GM19239 (cell line): ENCODE measurements at places on chromosomes 11 and 22.
A peak's percentile ranks its signal among the peaks of the same experiment; 100 is the strongest.

- no peak for DNase-seq
These were observed 42.9 kb downstream of the CTNND1 start for GRCh38 chr11:57804466-57804865.

- DNase-seq, result no peak
These were observed 70.0 kb upstream of the B3GAT1 start for GRCh38 chr11:134481933-134482527.

- DNase-seq, result no peak
These were observed 101.8 kb upstream of the TIMP3 start for GRCh38 chr22:32699686-32700085.

DNA sequence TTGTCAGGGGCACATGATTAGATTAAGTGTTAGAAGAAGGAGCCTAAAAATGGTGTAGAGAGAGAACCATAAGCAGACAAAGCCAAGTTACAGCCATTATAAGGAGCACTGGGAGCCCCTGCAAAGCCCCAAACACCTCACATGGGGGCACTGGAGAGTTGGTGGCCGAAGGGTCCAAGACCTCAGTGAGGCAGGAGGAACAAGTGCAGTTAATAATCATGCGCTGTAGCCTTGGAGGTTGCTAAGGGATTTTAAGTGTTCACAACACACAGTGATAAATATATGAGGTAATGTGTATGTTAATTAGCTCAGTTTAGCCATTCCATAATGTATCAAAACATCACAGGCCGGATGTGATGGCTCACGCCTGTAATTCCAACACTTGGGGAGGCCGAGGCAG is 54.4 kb upstream of the JAM3 start:
- DNase-seq, result no peak

GRCh38 chr11:75249704-75250103 is 9.1 kb downstream of the TPBGL start:
- no peak for DNase-seq

DNA sequence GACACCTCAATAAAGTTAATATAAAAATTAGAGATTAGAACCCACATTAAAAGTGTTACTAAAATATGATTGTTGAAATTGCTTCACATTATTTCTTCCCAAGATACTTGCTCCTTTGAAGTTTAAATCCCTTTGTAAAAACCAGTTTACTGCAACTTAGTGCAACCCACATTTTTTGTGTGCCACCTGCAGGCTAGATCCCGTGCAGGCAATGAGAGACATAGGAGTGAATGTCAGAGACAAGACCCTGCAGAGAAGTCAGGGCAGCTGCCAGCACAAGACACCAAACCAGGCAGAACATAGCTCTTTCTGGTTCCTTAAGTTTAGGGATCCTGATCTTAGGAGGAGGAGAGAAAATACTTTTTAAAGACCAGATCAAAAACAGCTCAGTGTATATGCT is 142.8 kb upstream of the MTNR1B start:
- DNase-seq, result no peak

DNA sequence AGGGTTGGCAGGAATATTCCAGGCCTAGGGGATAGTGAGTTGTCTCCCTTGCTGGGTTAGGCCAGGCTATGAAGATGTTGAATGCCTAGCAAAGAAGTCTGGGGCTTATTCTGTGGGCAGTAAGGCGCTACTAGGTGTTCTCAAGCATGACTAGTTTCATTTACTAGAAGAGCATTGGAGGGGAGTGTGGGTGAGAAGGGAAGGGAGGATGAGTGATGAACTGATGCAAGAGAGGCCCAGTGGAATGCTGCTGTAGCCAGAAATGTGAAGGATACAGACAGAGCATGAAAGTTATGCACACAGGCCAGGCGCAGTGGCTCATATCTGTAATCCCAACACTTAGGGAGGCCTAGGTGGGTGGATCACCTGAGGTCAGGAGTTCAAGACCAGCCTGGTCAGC is 33.5 kb downstream of the POU2F3 start:
- no peak for DNase-seq

DNA sequence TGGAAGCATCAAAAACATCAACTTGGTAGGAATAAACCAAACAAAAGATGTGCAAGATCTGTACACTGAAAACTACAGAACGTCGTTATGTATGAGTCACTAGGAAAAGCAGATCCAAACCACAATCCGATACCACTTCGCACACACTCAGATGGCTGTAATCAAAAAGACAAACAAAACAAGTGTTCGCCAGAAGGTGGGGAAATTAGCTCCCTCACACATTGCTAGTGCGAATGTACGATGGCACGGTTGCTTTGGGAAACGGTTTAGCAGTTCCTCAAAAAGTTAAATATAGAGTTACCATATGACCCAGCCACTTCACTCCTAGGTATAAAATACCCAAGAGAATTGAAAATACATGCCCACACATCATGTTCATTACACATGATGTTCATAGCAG is 14.8 kb upstream of the CARD10 start:
- DNase-seq, result no peak

- no peak for DNase-seq
These were observed 1042.8 kb downstream of the BRD1 start for GRCh38 chr22:48784701-48785503.

GRCh38 chr11:12258451-12258850 is 118.9 kb upstream of the PARVA start:
- no peak for DNase-seq

DNA sequence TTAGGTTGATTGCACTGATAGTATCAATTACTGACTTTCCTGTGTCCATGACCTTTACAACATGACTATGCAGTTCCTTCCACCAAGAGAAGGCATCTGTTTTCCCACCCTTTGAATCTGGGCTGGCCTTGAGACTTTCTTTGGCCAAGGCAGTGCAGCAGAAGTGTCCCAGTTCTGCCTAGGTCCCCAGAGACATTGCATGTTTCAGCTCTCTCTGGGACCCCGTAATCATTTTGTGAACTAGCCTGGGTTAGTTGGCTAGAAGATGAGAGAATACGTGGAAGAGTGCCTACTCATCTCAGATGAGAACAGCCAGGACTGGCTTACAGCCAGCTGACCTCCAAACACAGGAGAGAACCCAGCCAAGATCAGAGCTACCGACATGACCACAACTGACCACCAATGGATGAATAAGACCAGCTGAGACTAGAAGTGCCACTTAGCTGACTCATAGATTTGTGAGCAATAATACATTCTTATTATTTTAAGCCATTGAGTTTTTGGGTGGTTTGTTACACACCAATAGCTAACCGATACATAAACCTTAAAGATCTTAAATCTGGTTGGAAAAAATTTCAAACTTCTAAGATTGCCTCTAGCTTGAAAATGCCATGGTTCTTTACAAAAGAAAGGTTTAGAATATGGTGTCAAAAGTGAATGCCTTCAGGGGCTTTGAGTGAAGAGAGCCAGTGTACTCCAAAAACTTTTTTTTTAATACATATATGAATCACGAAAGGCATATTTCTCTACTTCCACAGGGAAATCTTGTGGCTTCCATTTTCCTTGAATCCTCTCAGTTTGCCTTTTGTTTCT is 145.2 kb downstream of the FBXO7 start:
- no peak for DNase-seq

- DNase-seq, result no peak
These were observed 353.2 kb upstream of the TENM4 start for GRCh38 chr11:79794057-79794456.

- DNase-seq, result no peak
These were observed 20.7 kb downstream of the PLEKHA7 start for GRCh38 chr11:16993495-16993894.

DNA sequence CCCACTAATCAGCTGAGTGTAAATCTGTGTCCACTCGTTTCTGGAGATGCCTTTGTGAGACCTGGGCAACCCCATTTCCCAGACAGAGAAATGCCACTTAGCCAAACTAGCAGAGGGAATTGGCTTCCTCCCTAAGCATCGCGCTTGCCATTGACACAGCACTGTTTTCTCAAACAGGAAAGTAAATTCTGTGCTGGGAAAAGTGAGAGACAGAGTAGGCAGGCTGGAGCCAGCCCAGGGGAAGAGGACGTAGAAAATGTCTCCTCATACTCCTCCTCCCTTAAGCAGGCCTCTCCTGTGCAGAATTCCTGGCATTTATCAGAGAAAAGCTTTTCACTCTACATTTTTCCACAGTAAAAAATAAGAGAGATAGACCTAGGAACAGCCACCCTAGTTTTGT is 99.1 kb upstream of the AMOTL1 start:
- no peak for DNase-seq

- DNase-seq, result no peak
These were observed at the start of gene BID for GRCh38 chr22:17774206-17774925. TSS of gene BID (minus strand) at chr22:17774469. CDS start at chr22:17750116, 24,353 bp downstream.

GRCh38 chr22:35394011-35394312 is 6.0 kb upstream of the MCM5 start:
- DNase-seq, result no peak

DNA sequence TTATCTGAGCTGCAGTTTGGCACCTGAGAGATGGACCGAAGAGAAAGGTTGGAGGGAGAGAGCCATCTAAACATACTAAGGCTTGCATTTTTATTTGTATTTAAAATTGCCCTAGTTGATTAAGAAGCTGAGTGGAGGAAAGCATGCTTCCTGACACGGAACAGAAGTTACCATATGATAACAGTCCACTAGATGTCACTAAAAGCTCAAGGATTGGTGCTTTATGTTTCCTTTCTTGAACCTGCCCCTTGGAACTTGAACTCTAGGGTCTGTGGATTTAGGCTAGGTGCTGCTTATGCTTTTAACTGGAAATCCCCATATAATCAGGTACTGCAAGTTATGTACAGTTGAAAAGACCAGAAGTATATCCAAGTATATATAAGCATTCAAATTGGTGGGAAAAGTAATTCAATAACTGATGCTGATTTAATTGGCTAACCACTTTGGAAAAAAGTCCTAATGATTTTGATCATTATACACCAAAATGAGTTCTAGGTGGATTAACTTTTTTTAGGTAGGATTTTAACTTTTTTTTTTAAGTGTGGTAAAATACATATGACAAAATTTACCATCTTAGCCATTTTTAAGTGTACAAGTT is 9.5 kb downstream of the RBMXL2 start:
- peak; percentile 50 for DNase-seq

GRCh38 chr11:13210424-13210823 is 67.2 kb upstream of the BMAL1 start:
- DNase-seq, result no peak

GRCh38 chr11:57349491-57350274 is 11.5 kb downstream of the P2RX3 start:
- DNase-seq, result peak; percentile 52

DNA sequence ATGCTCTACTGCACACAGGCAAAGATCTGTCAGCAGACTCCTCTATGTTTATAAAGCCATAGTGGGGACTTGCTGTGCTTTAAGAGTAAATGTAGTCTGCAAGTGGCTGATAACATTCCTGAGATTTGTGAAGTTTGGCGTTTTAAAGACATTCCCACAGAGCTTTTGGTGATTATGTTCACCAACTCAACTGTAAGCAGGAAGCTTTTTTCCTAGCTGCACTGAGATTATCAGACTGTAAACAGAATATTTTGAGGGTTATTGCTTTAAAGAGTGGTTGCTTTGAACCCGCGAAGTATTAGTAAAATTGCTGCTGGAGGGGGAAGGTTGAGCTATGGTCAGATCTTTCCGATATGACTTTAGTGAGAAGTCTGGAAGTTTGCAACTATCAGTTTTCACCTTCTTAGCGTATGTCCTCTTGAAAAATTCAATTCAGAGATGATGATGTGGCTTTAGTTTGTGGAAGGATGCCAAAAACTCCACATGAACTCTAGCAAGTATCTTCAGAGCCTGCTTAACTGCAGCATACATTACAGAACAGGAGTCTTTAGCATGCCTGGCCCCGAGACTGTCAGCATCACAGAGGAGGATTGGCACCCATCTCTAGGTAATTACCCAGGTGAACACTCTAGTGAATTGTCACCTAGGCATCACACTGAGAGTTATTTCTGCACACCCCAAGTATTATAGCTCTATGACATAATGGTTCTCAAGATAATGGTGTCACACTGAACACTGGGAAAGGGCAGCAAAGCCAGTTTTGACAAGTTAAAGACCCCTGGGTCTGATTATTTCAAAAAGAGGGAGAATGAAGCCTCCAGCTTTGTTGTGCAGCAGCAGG is 89.9 kb downstream of the MTNR1B start:
- no peak for DNase-seq
